Activated CD4-positive, alpha-beta T cell treated with anti-CD3 and anti-CD28 coated beads for 36 hours (primary cell): ENCODE measurements at places on chromosomes 12 and 14. TPM values are rescaled to one million over a fixed set of nuclear protein-coding genes. Genes with fewer than 3 reads are reported as not detected.

- no peaks in the 10 kb centered on the region for H3K36me3 ChIP-seq
- peaks cover 29% of the 10 kb centered on the region for H3K4me1 ChIP-seq
- H3K4me3 ChIP-seq, result no peak overlapping the region
- DNase-seq, result no peak
- H3K27me3 ChIP-seq, result peaks cover 71% of the 10 kb centered on the region
These were observed 1.4 kb upstream of the HOXC5 start for GRCh38 chr12:54031480-54031879.

- H3K4me1 ChIP-seq, result no peaks in the 10 kb centered on the region
- H3K27me3 ChIP-seq, result peaks cover 8% of the 10 kb centered on the region
- no peak overlapping the region for H3K27ac ChIP-seq
- H3K4me3 ChIP-seq, result no peak overlapping the region
These were observed 69.8 kb downstream of the DPF3 start for GRCh38 chr14:72824051-72824450.

DNA sequence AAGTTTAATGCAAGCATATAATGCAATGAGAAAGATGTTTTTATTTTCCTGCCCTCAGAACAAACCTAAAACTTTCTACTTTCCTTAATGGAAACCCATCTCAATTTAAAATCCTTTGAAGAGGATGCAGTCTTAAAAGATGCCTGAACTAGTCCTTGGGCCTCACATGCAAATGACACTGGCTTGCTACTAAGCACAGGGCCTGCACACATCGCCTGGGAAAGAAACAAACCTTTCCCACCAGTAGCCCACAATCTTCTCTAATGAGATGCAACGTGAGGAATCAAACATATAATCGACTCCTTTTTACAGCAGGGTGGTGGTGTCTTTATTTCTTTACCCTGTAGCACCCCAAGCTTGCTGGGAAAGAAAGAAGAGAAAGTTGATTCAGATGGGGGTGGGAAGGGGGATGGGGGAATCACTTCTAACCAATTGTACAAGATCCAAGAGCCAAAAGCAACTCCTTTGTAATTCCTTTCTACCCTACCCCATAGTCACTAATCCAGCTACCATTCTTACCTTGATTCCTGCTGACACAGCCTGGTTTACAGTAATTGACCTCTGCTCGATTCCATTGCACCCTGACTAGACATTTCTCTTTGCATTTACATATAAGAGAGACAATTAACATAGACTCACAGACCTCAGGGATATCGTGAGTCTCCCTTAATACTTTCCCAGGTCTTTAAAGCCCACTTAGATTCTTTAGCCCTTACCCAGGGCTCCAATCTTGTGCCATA lies 69.5 kb upstream of the FERMT2 start:
- no peaks in the 10 kb centered on the region for H3K36me3 ChIP-seq
- no peak overlapping the region for H3K27ac ChIP-seq
- DNase-seq, result no peak
- H3K27me3 ChIP-seq, result peaks cover 3% of the 10 kb centered on the region
- no peak overlapping the region for H3K4me3 ChIP-seq

DNA sequence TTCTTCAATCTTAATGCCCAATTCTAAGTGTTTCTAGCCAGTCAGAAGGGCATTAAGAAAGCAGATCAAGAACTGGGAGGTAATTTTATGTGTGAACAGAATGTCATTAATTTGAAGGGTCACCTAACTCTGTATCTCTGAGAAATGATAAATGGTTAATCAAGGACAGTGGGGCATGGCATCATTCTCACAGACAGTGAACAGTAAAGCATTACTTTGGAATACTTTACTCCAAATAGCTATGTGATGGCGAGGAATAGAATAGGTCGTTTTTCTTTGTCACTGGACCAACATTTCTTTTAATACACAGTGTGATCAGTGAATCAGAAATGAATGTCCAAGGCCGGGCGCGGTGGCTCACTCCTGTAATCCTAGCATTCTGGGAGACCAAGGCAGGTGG lies 166.1 kb upstream of the KRR1 start:
- DNase-seq, result no peak
- no peak overlapping the region for H3K27ac ChIP-seq
- H3K27me3 ChIP-seq, result peaks cover 6% of the 10 kb centered on the region
- H3K4me3 ChIP-seq, result no peak overlapping the region
- no peaks in the 10 kb centered on the region for H3K4me1 ChIP-seq

The MYO1H gene
- total RNA-seq, result not detected

The NPFF gene
- total RNA-seq, result not detected

The RTL1 gene
- total RNA-seq, result not detected
